Stimulated activated naive CD8-positive, alpha-beta T cell treated with anti-CD3 and anti-CD28 coated beads, Interleukin-15, Interleukin-2, amounts not matched to agents 100 U/mL and 50 U/mL, for 24 hours (primary cell): ENCODE measurements at places on chromosomes 4 and X.
A peak's percentile ranks its signal among the peaks of the same experiment; 100 is the strongest.

- DNase-seq = no peak
These were observed 388.7 kb downstream of the ADGRL3 start for GRCh38 chr4:61588621-61589402.

- DNase-seq = no peak
These were observed 20.2 kb downstream of the CNGA2 start for GRCh38 chrX:151754641-151755215.

GRCh38 chrX:67288156-67288555, 255.7 kb upstream of the AR start:
- no peak for DNase-seq

GRCh38 chr4:189088780-189089179, 851.9 kb upstream of the FRG1 start:
- DNase-seq = no peak

GRCh38 chr4:77501851-77502250, 103.8 kb upstream of the CXCL13 start:
- no peak for DNase-seq

- no peak for DNase-seq
These were observed 466 bp upstream of the SLC39A8 start for GRCh38 chr4:102345795-102346100.

- DNase-seq = no peak
These were observed 127.9 kb downstream of the KLHL8 start for GRCh38 chr4:87092389-87093141.

GRCh38 chrX:113743069-113743468, 840.8 kb upstream of the HTR2C start:
- peak; percentile 2 for DNase-seq

GRCh38 chr4:3676196-3676595, 90.0 kb upstream of the ADRA2C start:
- no peak for DNase-seq

DNA sequence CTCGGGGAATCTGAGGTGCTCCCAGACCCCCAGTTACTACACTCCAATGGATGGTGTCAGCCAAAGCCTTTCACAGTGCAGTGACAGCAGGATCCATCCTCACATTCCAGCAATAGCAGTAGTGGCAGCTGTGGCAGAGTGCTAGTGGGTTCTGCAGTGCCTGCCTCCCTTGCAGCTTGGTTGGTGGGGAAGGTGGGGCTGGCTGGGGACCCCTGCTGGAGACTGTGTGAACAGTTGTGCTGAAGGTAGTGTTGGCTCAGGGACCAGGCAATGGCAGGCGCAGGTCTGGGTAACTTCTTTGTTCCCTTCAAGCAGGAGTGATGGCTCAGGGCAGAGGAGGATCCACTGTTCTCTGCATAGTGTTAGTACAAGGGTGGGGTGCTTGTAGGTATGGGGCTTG, 343.7 kb upstream of the TRAM1L1 start:
- DNase-seq = no peak

DNA sequence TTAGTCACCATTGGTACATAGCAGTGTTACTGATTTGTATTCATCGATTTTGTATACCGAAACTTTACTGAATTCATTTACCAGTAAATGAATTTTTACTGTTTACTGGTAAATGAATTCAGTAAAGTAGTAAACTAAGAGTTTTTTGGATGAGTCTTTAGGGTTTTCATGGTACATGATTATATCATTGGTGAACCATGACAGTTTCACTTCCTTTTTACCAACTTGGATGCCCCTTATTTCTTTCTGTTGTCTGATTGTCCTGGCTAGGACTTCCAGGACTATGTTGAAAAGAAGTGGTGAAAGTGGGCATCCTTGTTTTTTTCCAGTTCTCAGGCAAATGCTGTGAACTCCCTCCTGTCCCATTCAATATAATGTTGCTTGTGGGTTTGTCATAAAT, 494.9 kb downstream of the GALNTL6 start:
- DNase-seq = no peak

DNA sequence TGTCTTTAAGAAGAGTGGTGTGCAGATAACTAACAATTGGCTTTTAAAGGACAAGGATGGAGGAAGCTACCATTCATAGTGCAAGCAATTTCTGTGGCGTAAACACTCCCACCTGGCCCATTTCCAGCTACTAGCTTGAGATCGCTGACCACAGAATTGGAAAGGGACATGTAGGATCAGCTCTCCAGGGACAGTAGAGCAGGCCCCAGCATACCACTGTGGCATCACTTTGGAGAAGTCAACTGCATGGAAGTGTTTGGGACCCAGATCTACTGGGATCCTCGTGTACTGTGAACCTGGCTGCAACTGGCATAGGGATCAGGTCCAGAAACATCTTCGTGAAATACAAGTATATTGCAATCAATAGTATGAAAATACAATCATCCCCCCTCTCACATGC, 515.0 kb downstream of the INPP4B start:
- no peak for DNase-seq

- DNase-seq = no peak
These were observed 148.1 kb downstream of the NWD2 start for GRCh38 chr4:37392521-37393255.

DNA sequence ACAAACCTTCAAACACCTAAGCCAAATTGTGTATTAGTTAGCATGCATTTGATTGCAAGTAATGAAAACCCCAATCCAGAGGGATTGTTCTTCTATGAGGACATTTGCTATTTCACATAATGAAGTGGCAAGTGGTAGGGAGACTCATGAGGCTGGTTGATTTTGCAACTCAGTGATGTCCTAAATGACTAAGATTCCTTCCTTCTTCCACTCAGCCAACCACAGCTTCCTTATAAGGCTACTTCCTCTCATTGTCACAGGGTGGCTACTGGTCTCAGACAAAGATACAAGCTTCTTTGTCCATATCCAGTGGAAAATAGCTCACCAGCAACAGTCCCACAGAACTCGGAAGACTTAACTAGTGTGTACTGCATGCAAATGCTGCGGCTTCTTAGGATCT, 5.3 kb upstream of the OTC start:
- no peak for DNase-seq

DNA sequence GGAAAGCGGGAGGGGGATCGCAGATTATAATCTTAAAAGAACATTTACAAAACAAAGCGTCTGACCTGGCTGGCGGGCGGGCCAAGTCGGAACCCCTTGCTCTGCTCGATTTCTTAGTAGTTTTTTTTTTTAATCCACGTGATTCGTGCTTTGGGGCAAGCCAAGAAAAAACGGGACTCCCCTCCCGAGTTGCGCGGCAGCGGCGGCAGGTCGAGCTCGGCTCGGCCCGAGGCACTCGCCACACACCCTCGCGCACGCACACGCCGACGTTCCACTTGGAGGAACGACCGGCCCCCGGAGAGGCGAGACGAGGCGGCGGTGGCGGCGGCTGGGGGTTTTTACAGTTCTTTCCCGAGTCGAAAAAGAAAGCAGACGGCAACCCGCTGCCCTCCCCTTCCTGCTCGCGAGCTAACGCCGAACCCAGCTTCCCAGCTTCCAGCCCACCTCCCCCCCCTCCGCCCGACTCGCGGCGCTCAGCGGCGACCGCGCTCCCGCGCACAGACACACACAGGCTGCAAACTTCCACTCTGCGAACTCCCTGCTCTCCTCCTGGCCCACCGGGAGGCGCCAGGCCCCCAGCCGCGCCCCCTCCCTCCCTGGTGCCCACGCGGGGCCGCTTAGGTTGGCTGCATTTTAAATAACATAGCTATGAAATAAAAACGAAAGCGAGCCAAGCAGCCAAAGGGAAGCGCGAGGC, 1.2 kb downstream of the BCOR start:
- DNase-seq = peak; percentile 63

DNA sequence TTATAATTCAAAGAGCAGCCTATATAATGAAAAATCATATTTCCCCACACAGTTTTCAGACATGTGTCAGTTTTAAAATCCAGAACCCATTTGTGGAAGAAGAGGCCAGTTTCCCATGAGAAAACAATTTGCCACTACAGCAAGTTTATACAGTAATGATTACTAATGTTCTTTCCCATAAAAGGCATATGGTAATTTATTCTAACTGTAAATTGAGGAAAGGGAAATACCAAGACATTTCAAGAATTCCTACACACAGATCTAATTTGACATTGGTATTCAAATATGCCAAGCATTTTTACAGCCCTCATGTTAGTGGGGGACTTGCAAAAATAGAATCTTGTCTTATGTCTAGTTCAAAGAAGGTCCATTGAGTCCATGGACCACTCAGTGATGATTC, 1368.6 kb downstream of the FSTL5 start:
- DNase-seq = no peak

- DNase-seq = no peak
These were observed 33.5 kb upstream of the REST start for GRCh38 chr4:56874166-56874565.

GRCh38 chr4:11614426-11614825, 185.7 kb upstream of the HS3ST1 start:
- DNase-seq = no peak

- no peak for DNase-seq
These were observed 176.9 kb downstream of the ZIC3 start for GRCh38 chrX:137742846-137743245.

- no peak for DNase-seq
These were observed at the start of gene ALPK1 for GRCh38 chr4:112296949-112297880. ALPK1 (plus strand) TSS chr4:112297369.

DNA sequence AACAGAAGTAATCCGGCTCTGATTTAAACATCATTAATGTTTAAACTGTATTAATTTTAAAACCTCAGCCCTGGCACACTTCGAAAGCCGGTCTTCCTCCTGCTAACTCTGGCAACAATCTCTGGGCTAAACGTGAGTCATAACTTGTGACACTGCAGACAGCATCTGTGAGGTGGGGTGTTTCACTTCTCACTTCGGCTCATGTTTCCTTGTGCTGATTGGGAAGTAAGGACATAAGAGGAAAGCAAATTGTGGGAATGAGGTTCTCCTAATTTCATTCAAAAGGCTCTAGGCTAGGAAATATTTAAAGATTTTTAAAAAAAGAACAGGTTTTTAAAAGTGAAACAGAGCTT, 139.9 kb upstream of the USP9X start:
- DNase-seq = no peak

GRCh38 chr4:119536572-119537528, 91.8 kb downstream of the PDE5A start:
- DNase-seq = no peak

- DNase-seq = peak; percentile 19
These were observed 38.8 kb downstream of the SEPTIN6 start for GRCh38 chrX:119654112-119654531.

- DNase-seq = no peak
These were observed 12.1 kb upstream of the ETNPPL start for GRCh38 chr4:108774809-108775530.

DNA sequence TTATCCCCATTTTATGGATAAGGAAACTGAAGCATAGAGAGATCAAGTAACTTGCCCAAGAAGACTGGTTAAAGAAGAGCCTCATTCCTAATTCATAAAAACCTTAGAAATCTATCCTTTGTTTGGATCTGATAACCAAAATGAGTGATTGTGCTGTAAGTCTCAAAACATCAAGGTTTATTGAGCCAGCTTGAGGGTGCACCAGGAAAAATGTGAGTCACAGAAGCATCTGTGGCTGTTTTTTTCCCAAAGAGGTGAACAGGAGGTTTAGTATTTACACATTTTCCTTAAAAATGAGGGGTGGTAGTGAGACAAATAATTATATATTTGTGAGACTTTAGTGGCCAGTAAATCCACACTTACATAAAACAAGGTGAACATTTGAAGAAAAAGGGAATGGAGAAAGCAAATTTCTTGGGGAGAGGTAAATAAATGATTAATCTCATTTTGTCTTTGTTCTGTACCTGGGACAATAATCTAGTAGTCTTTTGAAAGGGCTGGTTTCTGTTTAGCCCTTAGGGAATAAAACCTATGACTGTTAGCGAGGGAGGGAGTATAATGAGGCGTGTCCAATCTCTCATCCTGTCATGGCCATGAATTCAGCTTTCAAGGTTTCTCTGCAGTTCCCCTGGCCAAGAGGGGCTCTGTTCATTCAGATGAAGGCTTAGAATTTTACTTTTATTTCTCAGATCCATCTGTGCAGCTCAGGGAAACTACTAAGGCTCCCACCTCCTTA, 12.2 kb upstream of the FMR1 start:
- no peak for DNase-seq

DNA sequence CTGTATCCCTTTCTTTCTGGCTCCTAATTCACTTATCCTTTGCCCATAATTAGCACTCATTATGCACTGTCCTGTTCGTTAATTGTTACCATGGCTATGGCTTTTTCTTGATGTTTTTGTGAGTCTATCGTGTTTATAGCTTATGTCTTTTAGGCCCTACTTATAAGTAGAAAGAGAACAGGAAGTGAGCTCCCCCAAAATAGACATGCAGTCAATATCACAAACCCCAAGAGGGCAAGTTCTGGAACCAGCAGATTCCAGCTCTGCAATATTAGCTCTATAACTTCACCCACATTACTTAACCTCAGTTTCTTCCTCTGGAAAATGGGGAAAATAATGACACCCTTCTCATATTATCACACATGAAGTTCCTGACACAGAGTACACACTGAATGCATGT, 7.4 kb upstream of the HS3ST1 start:
- DNase-seq = no peak

DNA sequence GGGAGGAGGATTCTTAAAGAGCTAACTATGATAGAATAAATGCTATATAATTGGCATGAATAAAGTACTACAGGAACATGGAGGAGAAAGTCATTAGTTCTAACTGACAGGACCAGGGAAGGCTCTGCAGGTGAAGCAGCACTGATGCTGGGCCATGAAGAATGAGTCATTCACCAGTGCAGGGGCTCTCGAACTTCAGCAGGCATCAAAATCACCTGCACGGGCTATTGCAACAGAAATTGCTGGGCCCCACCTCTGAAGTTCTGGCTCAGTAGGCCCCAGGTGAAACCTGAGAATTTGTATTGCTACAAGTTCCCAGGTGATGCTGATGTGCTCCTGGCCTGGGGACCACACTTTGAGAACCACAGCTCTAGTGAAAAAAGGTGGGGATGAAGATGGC, 33.7 kb downstream of the TMEM150C start:
- no peak for DNase-seq

DNA sequence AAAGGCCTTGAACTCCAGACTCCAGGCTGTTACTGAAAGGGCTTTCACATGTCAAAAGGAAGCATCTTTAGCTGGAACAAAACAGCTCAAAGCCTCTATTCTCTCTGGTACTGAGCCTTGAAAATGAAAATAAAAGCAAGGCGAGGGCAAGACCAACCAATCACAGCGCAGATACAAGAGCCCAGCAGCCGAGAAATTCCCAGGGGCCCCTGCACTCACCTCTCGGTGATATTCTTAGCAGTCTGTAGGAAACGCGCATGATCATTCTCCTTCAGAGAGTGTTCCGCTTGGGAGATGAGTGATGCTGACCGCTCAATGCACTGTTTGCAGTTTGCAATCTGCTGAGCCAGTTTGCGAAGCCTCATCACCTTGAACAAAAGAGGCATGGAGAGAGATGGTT, 138.1 kb downstream of the MID1 start:
- no peak for DNase-seq

GRCh38 chrX:115284877-115285276, 4.6 kb upstream of the LUZP4 start:
- DNase-seq = no peak

GRCh38 chr4:124754681-124755080, 42.1 kb upstream of the ANKRD50 start:
- no peak for DNase-seq

- no peak for DNase-seq
These were observed 98.1 kb downstream of the MGST2 start for GRCh38 chr4:139763672-139764071.

- no peak for DNase-seq
These were observed 49.0 kb upstream of the SLC16A2 start for GRCh38 chrX:74372272-74372671.

- no peak for DNase-seq
These were observed 77.0 kb downstream of the LRP2BP start for GRCh38 chr4:185318679-185319078.

GRCh38 chrX:54799046-54799445, 991 bp upstream of the ITIH6 start:
- DNase-seq = no peak

GRCh38 chr4:35975617-35976355, 268.5 kb downstream of the ARAP2 start:
- DNase-seq = no peak
